ENCODE measurements at places on chromosomes 4 and X.
A peak's percentile ranks its signal among the peaks of the same experiment; 100 is the strongest.

- no peak for DNase-seq
These were observed 925.8 kb downstream of the FSTL5 start for GRCh38 chr4:161238033-161238432.

DNA sequence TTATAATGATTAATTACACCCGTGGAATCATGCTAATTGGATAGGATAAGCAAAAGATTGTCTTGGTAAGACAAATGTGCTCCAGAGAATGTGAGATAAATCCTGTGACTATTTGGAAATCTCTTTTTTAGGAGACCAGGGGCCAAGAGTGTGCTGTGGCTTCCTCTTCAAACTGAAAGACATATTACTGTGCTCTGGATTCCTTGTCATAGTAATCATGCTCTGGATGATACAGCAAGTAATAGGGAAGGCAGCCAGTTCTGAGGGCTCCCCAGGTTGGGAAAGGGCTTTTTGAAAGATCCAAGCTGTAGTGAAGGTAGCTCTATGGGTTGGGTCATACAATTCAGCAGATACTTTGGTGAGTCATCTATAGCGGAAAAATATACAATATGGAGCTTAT, 600.5 kb downstream of the PCDH18 start:
- no peak for DNase-seq

- DNase-seq: no peak
These were observed 20.3 kb upstream of the DHX15 start for GRCh38 chr4:24604558-24605214.

- no peak for DNase-seq
These were observed 49.8 kb downstream of the TMEM144 start for GRCh38 chr4:158259955-158260575.

DNA sequence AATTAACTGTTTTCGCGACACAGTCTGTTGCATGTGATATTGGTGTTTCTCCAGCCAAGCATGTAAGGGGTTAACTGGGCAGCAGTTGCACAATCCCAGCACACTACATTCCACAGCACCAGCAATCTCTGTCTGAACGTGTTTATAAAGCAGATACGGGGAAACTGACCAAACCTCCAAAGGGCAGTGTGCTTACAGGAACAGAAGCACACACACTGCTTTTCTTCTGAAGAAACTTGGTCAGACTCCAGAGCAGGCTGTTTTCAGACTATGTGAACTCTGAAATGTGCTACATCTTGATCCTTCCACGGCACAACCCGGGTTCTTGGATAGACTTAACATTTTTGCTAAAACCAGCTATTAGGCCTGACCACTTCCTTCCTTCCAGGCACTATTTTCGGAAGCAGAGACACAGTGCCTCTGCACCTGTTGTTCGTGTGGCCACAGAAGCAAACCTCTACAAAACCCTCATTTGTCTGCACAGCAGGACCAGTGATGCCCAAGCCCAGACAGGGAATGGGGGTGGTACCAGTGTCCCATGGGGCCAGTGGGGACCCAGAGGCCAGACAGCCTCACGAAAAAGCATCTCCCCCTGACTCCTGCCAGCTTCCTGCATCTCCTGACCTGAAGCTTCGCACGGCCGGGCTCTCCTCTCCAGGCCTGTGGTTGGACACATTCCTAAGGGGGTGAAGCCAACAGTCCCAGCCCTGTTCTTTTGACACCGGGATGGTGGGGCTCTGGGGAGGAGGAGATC, 90.1 kb downstream of the IRF2 start:
- DNase-seq: no peak

DNA sequence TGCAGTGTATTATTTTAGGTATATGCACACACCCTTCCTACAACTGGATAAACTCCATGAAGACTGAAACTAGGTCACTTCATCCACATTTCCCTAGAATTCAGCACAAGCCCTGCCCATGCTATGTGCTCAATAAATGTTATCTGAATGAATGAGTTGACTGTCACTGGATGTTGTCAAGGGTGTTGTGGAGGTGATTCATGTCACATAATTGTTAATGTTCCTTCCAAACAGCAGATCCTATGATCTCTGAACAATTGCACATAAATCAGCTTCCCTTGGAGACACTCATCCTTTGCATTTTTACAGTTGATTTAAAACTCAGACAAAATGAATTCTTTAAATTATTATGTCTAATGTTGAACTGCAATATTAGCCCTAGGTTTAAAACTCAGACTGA, 154.7 kb downstream of the TSPAN5 start:
- DNase-seq: no peak

- no peak for DNase-seq
These were observed 8.4 kb downstream of the TEC start for GRCh38 chr4:48261281-48261680.

DNA sequence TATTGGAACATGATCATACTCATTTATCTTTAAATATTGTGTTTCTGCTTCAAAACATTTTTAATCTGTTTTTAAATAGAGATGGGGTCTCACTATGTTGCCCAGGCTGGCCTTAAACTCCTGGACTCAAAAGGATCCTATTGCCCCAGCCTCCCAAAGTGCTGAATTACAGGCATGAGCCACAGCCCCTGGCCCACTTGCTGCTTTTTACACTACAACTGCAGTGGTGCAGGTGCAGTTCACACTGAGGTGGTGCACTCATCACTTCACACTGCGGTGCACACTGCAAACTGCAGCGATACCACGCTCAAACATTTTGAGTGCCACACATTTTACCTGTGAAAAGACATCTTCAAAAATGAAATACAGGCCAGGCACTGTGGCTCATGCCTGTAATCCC, 10.8 kb downstream of the RPS3A start:
- DNase-seq: no peak

DNA sequence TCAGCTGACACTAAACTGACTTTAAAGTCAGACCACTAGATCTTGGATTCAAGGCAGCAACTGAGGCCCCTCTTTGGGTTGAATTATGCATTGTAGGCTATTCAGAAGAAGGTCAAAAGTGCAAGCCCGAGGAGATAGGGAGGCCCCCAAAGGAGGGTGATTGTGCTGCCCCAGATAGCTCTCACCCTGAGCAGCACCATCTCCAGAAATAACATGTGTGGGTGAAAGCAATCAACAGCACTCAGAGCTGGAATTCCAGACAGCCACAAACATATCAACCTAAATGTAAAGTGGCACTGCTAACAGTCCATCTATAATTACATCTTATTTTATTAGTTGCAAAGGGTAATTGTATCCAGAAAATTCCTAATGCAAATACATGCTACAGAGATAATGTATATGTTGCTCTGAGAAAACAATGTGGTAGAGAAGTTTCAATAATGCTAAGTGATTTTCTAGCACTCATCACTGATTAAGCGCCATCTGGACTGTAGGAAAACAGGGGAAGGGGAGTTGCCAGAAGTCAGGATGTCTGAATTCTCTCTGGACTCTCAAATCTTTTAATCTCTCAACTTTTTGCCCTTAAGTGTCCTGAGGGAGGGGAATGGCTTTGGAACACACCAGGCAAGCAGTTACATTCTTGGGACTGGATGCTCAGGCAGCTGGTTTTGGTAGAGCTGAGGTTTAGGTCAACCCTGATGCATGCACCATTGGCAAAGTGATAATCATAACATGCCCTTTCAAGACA, 61.8 kb upstream of the SFRP2 start:
- no peak for DNase-seq

- DNase-seq: no peak
These were observed 1175.6 kb downstream of the TECRL start for GRCh38 chr4:63233671-63234070.

- DNase-seq: no peak
These were observed 127.1 kb downstream of the FBXO8 start for GRCh38 chr4:174156239-174156826.

DNA sequence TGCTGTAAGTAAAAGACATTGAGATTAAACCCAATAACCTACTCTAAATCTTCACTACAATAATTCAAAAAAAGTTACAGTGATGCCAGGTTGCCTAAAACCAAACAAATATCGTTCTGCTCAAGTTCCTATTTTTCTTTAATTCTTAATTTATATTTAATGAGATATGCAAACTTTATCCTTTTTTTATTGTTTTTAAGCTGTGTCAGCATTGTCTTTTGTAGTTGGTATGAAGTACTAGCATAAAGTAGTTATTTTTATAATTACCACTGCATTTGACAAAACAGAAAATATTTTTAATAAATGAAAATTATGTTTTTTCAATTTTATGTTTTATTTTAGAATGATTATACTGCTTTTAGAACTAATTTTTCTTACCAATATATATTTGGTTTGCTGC, 1431.1 kb upstream of the PCDH7 start:
- no peak for DNase-seq

- no peak for DNase-seq
These were observed 148.9 kb downstream of the STIM2 start for GRCh38 chr4:27009539-27009938.

DNA sequence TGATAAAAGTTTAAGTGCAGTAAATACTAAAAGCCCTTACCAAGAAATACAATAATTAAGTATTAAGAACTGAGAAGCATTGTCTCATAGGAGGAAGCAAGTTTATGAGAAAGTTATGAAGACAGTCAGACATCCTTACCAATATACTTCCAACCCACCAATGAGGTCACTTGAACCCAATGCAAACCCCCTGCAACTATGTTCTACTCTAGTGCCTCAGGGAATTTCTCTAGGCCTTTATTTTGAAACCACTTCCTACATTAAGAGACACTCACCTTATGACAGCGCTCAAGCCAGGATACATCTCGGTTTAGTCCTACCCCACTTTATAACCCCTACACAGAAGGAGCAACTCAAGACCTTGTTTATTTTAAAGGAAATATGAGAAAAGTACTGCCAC, 61.3 kb downstream of the STPG2 start:
- DNase-seq: no peak

- no peak for DNase-seq
These were observed 170.1 kb upstream of the SCML1 start for GRCh38 chrX:17567187-17567586.

DNA sequence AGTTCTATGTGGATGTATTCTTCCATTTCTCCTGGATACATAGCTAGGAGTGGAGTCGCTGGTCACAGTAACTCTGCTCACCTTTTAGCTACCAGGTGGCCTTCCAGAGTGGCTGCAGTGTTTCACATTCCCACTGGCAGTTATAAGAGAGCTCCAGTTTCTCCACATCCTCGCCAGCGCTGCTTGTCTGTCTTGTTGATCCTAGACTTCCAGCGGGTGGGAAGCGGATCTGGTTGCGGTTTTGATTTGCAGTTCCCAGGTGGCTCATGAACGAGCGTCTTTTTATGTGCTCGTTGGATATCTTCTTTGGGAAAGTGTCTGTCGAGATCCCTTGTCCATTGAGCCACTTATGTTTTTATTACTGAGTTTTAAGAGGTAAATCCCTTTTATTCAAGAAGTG, 11.6 kb downstream of the TACC3 start:
- no peak for DNase-seq

DNA sequence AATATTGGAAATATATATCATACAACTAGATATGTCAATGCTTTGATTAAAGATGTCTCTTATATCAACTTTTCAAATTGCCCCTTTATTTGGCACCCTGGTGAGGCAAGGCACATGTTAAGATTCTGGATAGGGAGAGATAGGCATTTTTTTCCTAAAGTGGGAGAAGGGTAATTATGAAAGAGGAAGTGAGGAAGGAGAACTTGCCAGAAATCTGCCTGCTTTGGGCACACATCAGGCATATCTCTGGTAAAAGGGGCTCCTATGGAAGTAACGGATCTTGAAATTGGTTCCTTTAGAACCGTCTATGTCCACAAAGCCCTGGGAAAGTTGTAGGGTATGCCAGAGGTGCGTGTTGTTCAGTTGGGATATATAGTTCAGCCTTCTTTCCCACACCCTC, 5.7 kb downstream of the IL15 start:
- no peak for DNase-seq

DNA sequence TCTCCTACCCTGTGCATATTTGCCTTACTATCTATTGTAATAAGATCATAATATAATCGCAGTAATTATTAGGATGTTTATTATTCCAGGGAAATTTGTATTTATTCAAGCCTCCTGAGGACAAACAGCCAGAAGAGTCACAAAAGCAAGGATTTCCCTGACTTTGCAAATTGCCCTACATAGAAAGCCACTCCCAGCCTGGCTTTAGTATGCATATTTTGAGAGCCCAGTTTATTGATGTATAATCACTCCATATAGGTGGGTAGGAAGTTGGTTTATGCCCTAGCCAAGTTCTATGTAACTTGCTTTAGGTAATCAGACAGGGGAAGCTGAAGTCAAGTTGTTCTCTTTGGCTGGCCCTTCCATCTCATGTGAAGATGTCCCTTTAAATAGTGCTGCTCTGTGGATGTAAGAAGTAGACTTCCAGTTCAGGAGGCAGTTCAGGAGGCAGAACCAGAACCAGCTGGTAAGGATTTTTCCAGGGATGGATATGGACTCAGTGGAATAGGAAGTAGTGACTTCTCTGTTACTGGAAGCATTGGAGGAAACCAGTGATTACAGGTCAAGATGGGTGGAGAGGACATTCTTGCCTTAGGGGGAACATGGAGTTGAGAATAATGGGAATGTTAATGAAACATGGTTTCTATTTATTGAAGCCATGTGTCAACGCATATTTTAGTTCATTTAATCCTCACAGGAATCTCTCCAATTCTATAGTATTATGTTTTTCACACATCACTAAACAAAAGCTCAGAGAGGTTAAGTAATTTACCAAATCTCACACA, 70.5 kb upstream of the KIT start:
- DNase-seq: no peak

DNA sequence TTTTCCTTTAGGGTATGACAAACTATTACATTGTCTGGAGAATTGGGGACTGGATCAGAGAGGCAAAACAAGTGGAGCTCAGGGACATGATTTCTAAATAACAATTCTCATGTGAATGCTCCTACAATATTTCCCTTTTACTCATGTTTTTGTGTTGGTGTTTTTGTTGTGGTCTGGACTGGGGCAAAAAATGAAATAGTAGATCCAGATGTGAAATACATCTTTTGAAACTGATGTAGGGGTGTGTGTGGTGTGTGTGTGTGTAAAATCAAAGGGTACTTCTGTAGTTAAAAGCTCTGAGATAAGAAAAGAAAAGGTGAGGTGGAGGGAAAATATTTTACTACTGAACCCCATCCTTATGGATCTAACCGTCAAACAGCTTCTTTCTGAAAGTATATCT, 188.4 kb upstream of the RPL34 start:
- DNase-seq: no peak

DNA sequence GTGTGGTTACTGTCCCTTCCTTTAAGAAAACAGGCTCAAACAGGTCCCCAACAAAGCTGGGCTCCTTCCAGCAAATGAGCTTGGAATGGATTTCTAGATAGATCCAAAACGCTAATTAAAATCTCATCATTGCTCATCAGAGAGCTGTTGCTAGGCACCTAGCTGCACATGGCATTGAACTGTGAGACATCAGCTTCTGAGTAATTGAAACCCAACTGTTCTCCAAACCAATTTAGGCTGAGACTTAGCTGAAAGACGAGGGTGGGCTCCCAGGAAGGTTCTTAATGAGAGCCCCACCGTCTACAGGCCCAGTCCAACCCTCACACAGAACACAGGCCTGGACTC, 59.1 kb downstream of the FAM184B start:
- no peak for DNase-seq

DNA sequence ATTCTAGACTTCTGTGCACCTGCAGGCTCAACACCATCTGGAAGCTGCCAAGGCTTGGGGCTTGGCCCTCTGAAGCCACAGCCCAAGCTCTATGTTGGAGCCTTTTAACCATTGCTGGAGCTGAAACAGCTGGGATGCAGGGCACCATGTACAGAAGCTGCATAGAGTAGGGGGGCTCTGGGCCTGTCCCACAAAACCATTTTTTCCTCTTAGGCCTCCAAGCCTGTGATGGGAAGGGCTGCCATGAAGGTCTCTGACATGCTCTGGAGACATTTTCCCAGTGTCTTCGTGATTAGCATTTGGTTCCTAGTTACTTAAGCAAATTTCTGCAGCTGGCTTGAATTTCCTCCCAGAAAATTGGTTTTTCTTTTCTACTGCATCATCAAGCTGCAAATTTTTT, 999.3 kb upstream of the GRIA3 start:
- DNase-seq: no peak

GRCh38 chrX:68832516-68833447, 4.0 kb downstream of the EFNB1 start:
- DNase-seq: peak; percentile 79
